ENCODE measurements at places on chromosomes 5 and 9.

DNA sequence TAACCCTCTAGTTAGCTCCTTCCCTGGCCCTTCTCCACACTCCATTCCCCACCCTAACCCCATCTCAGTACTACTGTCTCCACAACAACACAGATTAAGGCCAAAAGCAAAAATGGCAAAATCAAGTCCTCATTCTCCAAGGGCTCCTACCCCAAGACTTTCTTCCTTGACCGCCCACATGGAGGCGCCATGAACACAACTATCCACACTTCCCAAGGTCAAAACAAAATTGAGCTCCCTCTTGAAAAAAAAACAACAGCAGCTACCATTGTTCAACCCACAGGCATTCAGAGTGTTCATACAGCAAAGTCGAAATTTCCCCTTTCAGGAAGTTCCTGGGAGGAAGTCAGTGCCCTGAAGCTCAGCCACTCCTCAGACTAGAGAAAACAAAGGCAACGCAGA lies 54.4 kb downstream of the GNAQ start:
- DNase-seq = no peak

DNA sequence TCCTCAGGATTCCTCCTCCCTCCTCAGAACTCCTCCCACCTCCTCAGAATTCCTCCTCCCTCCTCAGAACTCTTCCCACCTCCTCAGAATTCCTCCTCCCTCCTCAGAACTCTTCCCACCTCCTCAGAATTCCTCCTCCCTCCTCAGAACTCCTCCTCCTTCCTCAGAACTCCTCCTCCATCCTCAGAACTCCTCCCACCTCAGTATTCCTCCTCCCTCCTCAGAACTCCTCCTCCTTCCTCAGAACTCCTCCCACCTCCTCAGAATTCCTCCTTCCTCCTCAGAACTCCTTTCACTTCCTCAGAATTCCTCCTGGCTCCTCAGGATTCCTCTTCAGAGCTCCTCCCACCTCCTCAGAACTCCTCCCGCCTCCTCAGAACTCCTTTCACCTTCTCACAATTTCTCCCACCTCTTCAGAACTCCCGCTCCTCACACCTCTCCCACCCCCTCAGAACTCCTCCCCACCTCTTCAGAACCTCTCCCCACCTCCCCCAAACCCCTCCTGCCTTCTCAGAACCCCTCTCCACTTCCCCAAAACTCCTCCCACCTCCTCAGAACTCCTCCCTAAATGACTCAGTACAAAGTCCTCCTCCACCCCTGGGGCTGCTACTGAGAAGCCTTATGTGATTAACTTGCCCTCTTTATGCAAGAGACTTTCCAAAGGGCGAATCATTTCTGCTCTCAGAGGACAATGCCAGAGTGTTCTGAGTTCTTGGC lies 23.2 kb downstream of the SLC46A2 start:
- no peak for DNase-seq

DNA sequence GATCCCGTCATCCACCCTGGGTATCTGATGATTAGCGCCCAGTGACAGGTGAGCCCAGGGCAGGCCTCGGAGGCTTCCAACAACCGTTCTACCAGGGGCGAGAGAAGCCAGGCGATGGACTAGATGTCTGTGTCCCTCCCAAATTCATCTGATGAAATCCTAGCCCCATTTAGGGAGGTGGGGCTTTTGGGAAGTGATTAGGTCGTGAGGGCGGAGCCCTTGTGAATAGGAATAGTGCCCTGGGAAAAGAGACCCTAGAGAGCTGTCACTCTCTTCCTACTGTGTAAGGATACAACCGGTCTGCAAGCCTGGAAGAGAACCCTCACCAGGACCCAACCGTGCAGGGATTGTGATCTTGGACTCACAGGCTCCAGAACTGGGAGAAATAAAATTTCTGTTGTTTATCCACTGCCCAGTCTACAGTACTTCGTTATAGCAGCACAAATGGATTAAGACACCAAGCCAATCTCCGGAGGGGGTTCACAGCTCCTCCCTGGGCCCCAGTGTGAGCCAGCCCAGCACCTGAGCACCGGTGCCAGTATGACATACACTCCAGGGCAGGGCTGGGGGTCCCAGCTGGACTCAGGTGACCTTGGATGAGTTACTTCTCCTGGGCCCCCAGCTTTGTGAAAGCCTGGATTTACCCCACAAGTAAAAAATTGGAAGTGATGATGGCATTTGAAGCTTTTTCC lies 162.2 kb downstream of the DAB2IP start:
- no peak for DNase-seq

- DNase-seq = no peak
These were observed 48.8 kb downstream of the MVB12B start for GRCh38 chr9:126375386-126375785.

DNA sequence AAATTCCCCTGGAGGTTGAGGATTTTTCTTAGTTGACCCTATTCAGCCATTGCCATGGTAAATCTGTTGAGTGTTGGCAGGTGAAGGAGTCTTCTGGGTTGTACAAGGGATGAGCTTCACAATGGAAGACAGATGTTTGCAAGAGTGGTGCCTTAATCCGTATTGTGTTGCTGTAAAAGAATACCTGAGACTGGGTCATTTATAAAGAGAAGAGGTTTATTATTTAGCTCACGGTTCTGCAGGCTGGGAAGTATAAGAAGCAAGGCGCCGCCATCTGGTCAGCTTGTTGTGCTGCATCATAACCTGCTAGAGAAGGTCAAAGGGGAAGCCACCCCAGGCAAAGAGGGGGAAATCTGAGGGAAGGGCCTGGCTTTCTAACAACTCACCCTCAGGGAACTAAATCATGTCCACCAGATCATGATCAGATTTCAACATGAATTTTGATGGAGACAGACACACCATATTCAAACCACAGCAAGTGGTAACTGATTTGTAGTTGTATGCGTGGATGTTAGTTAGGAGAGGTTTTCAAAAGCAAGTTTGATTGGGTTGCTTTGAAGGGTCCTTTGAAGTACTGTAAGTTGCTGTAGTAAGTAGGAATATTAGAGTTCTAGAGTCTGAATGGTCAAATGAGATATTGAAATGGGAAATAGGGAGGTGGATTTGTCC lies 2.5 kb downstream of the TNPO1 start:
- DNase-seq = peak; percentile 14

DNA sequence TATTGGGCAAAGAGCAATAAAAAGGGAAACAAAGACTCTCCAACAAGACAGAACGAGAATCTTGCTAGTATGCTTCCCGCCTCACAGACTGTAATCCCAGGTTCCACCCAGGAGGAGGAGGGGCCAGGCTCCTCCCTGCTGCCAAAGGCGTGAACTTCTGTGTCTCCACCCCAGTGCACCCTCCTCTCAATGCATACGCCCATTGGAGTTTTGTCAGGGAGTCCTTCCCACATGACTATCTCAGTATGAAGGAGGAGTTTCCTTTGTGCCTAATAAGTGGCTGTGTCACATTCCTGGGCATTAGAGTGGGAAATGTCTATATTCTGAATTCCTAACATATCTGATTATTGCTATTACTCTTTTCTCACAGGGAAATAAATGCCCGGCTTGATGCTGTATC lies 106.4 kb upstream of the DHFR start:
- DNase-seq = no peak

DNA sequence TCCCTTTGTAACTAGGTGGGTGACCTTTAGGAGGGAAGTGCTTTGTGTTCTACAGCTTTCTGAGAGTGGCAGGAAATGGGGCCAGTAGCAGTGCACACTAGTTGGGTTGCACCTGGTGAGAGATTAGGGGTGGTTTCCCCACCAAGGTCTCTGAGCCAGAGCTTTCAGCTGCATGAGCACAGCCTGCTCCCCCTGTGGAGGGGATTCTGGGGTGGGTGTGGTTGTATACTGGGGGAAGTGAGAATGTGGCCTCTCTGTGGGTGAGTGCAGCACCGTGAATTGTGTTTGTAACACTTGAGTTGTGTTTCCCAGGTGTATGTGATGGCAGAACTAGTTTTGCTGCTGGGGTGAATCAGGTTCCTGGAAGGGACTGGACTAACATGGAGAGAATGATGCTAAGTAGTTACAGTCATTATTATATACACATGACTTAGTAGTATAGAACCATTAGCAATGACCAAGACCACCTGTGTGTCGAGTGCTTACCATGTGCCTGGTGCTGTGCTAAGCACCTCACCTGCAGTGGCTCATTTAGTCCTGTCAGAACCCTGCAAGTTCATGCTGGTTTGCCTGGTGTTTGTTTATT lies 11.8 kb upstream of the CXXC5 start:
- no peak for DNase-seq

DNA sequence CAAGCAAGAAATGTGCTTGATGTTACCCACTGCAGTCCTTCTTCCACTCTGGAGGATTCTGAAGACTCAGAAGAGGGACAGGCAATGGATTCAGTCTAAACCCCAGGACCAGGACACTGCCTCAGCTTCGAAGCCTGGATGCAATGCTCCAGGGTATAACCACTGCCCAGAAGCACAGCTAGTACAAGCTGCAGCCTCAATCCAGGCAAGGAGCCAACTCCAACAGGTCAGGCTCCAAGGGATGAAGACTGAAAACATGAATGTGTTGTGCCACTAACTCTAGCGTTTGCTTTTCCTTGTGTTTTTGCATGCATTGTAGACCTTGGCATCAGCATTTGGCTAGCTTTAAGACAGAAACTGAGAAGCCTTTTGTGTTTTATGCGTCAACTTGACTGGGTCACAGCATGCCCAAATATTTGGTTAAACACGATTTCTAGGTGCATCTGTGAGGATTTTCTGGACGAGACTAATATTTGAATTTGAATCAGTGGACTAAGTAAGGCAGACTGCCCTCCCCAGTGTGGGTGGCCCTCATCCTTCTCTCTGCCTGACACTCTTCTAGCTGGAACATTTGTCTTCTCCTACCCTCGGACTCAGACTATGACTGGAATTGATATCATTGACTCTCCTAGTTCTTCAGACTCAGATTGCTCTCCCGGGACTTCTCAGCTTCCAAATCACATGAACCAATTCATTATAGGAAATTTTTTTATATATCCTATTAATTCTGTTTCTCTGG lies 20.5 kb upstream of the GPX3 start:
- DNase-seq = no peak

Data from progenitor cell of endocrine pancreas (in vitro differentiated cells).